ENCODE measurements at places on chromosomes 3 and 15. TPM values are rescaled to one million over a fixed set of nuclear protein-coding genes. Genes with fewer than 3 reads are reported as not detected.

The LTK gene
- polyA plus RNA-seq: 2.9 TPM

The SLC9C1 gene
- polyA plus RNA-seq: 0.48 TPM

- no peak for DNase-seq
These were observed 49.5 kb downstream of the CRTC3 start for GRCh38 chr15:90579213-90579612.

- DNase-seq: no peak
These were observed 2.5 kb downstream of the AMOTL2 start for GRCh38 chr3:134371542-134372324.

DNA sequence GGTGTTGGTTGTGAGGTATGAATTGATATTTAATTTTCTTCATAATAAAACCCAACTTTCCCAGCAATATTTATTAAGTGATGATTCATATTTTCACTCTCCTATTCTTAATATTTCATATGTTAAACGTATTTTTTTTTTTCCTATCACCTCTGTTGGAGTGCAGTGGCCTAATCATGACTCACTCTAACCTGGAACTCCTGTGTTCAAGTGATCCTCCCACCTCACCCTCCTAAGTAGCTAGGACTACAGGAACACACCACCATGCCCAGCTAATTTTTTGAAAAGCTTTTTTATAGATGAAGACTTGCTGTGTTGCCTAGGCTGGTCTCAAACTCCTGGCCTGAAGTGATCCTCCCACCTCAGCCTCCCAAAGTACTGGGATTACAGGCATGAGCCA is 8.6 kb downstream of the PARP15 start:
- no peak for DNase-seq

DNA sequence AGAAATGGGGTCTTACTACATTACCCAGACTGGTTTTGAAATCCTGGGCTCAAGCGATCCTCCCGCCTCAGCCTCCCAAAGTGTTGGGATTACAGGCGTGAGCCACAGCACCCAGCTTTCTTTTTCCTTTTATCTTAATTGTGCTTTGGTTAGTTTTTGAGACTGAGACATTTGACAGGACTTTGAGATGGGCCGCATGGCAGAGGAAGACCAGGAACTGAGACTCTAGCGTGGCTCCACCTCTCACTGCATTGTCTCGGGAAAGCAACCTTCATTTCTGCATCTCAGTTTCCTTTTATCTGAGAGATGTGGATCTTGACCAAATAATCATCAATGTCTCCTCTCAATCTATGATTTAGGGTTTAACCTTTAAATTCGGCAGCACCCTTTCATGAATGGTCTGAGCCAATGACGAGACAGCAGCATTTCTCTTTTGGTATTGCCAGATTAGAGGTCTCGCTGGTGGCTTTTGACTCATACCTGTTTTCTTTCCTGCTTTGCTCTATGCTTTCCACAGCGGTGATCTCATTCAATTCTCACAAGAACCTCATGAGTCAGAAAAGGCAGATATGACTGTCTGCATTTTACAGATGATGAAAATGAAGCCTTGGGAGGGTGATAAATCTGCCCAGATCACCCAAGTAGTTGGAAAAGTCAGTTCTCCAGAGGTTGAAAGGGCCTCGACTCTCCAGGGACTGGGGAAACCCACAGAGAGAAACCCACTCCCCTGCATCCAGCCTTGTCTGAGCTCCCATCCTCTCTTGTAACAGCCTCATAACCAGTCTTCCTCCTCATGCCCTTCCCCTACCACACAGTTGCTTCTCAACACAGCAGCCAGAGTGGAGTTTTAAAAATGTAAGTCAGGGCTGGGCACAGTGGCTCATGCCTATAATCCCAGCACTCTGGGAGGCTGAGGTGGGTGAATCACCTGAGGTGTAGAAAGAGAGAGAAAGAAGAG is 84.8 kb upstream of the FOXB1 start:
- DNase-seq: no peak

- DNase-seq: no peak
These were observed 9.6 kb downstream of the CLEC3B start for GRCh38 chr3:45035441-45036301.

DNA sequence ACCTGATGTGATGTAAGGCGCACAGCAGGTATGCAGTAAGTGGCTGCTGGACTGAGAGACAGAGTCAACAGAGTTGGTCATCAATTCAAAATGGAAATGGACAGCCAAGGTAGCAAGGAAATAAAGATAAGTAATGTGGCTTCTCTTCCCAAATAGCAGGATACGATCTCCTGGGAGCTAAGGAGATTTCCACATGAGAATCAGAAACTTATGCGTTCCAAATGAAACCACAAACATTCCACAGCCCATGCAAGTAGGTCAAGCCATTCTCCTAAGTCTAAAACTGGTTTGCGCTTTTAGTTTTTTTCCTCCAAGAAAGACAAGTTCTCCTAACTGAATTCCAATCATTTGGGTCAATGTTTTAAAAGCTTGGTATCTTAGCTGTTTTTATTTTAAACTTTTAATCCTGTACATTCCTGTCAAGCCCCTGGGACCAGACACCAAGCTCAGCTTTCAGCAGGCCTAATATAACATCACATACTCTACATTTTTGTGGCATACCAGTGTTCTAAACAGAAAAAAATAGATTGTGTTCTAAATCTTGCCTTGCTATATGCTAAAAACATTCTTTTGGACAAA is 73.7 kb upstream of the TSPAN3 start:
- DNase-seq: peak; percentile 61

- DNase-seq: no peak
These were observed 30.2 kb upstream of the VPS8 start for GRCh38 chr3:184781801-184782200.

DNA sequence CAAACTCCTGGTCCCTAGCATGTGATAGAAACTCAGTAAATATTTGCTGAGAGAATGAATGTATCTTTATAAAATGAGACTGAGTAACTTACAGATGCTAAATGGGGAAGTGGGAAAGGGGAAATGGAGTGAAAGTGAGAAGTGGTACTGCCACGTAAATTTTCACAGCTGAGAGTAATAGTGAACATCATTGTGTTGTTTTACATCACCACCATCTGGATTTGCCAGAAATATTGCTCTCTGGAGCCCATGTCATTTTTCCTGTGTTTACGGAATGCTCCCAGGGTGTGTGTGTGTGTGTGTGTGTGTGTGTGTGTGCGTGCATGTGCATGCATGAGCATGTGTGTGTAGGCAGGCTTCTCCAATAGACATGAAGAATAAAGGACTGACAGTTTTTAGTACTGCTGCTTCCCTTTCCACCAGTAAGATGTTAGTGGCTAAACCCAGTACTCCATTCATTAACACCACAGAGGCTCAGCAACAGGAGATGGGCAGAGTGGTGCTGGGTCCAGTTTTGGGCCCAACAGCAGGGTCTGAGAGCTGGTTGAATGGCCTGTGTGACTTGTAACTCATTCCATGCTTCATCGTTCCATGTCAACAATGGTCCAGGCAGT is 57.3 kb downstream of the DIPK2A start:
- DNase-seq: no peak

- DNase-seq: no peak
These were observed 67.4 kb upstream of the LARS2 start for GRCh38 chr3:45320986-45321385.

The CLDN18 gene
- polyA plus RNA-seq: 4.1 TPM

GRCh38 chr3:169658311-169658931 is 5.1 kb downstream of the MECOM start:
- peak; percentile 38 for DNase-seq

The FBXL22 gene
- polyA plus RNA-seq: 1.6 TPM

- no peak for DNase-seq
These were observed 460.0 kb downstream of the PDCD6IP start for GRCh38 chr3:34258271-34258998.

GRCh38 chr15:34810443-34811129 is 15.2 kb upstream of the ACTC1 start:
- DNase-seq: no peak

The P2RY14 gene
- polyA plus RNA-seq: 0.27 TPM

The SAXO2 gene
- 4.4 TPM for polyA plus RNA-seq

DNA sequence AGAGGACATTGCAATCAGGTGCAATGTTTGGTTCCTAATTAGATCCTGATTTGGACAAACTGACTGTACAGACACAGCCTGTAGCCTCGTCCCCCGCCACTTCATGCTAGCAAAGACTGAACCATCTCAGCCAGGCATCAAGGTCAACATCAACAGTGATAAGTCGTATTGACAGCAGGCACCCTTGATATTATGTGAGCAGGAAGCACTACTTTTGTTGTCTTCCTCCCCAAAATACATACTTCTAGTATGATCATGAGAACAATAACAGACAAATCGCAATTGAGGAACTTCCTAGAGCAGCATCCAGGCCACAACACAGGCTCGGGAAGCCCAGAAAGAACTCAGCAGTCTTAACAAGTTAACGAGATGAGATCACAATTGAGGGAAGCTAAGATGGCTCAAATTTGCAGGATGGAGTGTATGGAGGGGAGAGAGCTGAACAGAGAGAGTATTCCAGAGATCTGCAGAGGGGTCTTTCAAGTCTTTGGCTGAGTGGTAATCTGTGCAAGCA is 20.4 kb downstream of the TGM5 start:
- no peak for DNase-seq

The CHRD gene
- polyA plus RNA-seq: 12.5 TPM

- peak; percentile 46 for DNase-seq
These were observed 418.3 kb downstream of the OTOL1 start for GRCh38 chr3:161914703-161915417.

DNA sequence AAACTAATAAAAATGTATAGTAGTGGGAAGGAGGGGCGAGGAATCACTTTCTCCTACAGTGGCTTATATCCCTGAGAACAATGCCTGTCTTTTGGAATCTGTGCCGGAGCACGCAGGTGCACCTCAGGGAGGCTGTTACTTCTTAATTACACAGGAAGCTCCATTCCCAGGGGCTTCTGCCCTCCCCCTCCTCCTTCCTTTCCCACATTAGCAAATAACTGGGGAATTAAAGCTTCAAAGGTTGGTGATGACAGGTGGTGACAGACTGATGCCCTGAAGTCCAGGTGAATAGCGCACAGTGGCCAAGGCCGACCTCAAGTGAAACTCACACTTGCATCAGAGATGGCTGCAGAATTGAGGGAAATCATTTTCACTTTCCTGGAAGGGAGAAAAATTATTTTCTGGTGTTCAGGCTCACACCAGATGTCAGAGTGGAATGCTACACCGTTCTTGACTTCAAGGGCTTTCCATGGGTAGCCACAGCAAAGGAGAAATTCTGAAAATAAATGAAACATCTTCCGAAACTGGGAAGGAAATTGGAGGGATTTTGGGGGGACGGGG is 3.7 kb downstream of the GRAMD2A start:
- no peak for DNase-seq

GRCh38 chr15:64842096-64842939 is 603 bp downstream of the PLEKHO2 start:
- DNase-seq: no peak

DNA sequence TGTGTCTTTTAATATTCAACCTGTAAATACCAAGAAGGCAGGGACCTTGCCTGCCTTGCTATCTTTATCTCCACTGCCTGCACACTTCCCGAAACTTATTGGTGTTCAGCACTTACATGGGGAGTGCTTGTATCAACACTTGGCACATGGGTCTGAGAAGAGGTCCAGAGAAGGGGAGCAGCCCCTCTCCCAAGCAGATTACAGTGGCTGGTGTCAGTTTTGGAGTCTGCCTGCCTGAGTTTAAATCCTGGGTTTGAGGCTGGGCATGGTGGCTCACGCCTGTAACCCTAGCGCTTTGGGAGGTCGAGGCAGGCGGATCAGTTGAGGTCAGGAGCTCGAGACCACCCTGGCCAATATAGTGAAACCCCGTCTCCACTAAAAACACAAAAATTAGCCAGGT is 20.3 kb downstream of the MESD start:
- DNase-seq: no peak

GRCh38 chr3:176840641-176841286 is 356.5 kb downstream of the TBL1XR1 start:
- no peak for DNase-seq

GRCh38 chr3:187913617-187914033 is 168.4 kb upstream of the BCL6 start:
- DNase-seq: no peak

DNA sequence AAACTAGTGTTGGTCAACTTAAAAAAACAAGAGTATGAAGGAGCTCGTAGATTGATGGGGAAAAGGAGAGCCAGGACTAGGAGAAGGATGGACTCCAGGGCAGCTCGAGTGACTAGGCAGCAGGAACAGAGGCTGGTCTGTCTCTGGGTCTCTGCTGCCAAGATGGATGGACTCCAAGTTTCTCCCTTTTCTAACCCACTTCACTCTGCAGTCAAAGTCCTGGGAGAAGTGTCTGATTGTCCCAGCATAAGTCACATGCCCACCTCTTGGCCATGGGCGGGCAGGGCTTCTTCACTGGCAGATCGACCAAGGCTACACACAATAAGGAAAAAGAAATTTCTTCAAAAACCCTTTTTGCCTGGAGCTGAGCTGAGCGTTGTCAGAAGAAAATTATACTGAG is 9.2 kb upstream of the EPB42 start:
- no peak for DNase-seq

DNA sequence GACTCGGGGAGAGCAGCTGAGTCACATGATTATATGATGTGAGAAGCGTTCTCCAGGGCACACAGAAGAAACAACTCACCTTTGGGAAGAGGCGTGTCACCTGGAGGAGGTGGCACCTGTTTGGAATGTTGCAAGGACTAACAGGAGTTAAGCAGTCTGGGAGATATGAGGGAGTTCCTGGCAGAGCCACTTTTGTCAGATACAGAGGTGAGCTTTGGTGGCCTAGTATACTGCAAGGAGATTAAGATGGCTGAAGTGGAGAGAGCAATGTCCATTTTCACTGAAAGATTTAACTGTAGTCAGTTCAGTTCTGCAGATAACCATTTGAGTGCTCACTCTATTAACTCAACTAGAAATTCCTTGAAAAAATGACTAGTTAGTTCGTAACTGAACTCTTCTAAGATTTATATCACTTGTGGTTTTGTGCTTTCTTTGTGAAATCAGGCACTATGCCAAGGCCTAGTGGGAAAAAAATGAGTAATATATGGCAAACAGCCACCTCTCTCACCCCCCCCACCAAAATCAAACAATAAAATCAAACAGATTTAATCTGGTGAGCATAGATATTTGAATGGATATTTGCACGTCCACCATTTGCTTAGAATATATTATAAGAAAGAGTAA is 61.3 kb downstream of the CRYBG3 start:
- DNase-seq: no peak
